Stimulated activated CD4-positive, alpha-beta T cell treated with anti-CD3 and anti-CD28 coated beads, Interleukin-15, amount 100 ng/mL, for 24 hours (primary cell): ENCODE measurements at places on chromosomes 1 and 21.
A peak's percentile ranks its signal among the peaks of the same experiment; 100 is the strongest.

GRCh38 chr1:89870998-89871397 lies 50.2 kb downstream of the LRRC8D start:
- DNase-seq: no peak

GRCh38 chr1:168848051-168848450 lies 119.0 kb upstream of the DPT start:
- DNase-seq: no peak

DNA sequence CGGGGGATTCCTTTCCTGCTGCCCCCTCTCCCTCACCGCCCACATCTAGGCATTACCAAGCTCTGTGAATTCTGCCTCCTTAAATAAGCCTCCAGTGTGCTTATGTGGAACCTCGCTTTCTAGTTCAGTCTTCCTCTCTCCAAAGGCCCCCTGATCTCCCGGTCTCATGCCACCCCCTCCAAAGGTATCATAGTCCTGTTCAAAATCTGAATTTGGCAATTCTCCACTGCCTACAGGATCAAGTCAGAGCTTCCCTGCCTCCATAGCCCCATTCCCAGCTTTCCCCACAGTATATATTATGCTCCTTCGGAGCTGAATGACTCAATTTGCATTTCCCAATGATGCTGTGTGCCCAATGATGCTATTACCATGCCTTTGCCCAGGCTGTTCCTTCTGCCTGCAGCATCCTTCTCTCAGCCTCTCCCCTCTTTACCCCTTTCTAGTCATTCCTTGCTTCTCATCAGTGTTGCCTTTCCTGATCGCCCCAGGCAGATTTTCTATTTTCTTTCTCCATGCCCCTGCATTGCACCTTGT lies 1.7 kb downstream of the AZIN2 start:
- no peak for DNase-seq

- no peak for DNase-seq
Measured at GRCh38 chr1:209531006-209531405, 52.5 kb upstream of the CAMK1G start.

- DNase-seq: no peak
Measured at GRCh38 chr1:64705591-64705990, 39.3 kb upstream of the RAVER2 start.

- peak; percentile 88 for DNase-seq
Measured at GRCh38 chr1:154998818-154999570, 3.6 kb upstream of the ZBTB7B start.

- DNase-seq: no peak
Measured at GRCh38 chr1:219144658-219145315, 28.9 kb upstream of the LYPLAL1 start.

- no peak for DNase-seq
Measured at GRCh38 chr21:37595944-37596343, 229.4 kb downstream of the DYRK1A start.

- DNase-seq: no peak
Measured at GRCh38 chr1:162327788-162328165, 48.9 kb downstream of the SPATA46 start.

- DNase-seq: peak; percentile 34
Measured at GRCh38 chr1:156866249-156866909, 5.7 kb downstream of the NTRK1 start.

DNA sequence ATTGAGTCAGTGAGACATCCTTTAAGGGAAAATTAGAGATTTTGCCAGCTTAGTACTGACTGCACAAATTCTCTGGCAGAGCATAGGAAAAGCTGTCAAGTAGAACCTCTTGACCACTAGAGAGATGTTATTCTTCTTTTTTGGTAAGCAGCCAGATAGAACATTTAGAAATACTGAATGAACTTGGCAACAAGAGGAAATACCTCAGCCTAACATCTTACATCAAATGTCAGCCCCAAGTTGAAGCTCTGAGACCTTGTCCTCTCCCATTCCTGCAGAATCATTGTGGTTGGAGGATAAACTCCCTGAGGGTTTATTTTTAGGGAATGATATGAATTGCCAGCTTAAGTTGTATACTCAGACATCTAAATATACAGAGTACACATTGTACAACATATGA lies 53.5 kb downstream of the MIGA1 start:
- DNase-seq: no peak

- no peak for DNase-seq
Measured at GRCh38 chr21:37204580-37204979, 62.6 kb downstream of the VPS26C start.

GRCh38 chr1:119324198-119324597 lies 44.4 kb upstream of the HAO2 start:
- no peak for DNase-seq

GRCh38 chr1:61441723-61442262 lies 283.1 kb downstream of the TM2D1 start:
- DNase-seq: no peak

GRCh38 chr1:195591917-195592672 lies 1016.1 kb downstream of the KCNT2 start:
- DNase-seq: no peak

GRCh38 chr1:173554541-173555250 lies 48.2 kb downstream of the SLC9C2 start:
- no peak for DNase-seq

GRCh38 chr1:52427152-52427551 lies 22.8 kb downstream of the PRPF38A start:
- no peak for DNase-seq

GRCh38 chr1:6188466-6188865 lies 8.3 kb upstream of the CHD5 start:
- DNase-seq: no peak

- DNase-seq: no peak
Measured at GRCh38 chr1:203284411-203285123, 20.8 kb upstream of the BTG2 start.

GRCh38 chr1:44212355-44213221 lies 683 bp upstream of the DMAP1 start:
- peak; percentile 49 for DNase-seq

GRCh38 chr1:207787776-207788175 lies 35.9 kb downstream of the CD46 start:
- DNase-seq: no peak

DNA sequence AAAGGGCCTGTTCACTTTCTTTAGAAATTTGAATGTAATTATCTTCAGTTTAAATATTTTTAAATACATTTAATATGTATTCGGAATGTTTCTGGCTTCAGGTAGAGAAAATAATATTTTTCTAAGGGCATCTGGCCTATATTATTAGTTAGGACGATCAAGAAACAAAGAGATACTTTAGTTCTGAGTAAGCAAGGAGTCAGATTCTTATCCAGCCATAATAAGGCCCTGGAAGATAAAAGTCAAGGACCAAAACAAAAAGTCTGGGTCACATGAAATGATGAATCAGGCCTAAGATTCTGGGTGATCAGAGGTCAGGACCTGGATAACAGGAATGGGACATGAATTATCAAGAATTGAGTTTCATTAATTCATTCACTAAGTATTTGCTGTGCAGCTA lies 6.3 kb downstream of the PHC2 start:
- no peak for DNase-seq

GRCh38 chr21:34808569-34809204 lies 139.9 kb downstream of the CLIC6 start:
- no peak for DNase-seq

- no peak for DNase-seq
Measured at GRCh38 chr1:2877391-2877790, 75.9 kb upstream of the TTC34 start.

GRCh38 chr1:87799451-87799850 lies 470.8 kb downstream of the LMO4 start:
- DNase-seq: no peak

GRCh38 chr1:194717334-194717733 lies 1530.9 kb upstream of the B3GALT2 start:
- no peak for DNase-seq

DNA sequence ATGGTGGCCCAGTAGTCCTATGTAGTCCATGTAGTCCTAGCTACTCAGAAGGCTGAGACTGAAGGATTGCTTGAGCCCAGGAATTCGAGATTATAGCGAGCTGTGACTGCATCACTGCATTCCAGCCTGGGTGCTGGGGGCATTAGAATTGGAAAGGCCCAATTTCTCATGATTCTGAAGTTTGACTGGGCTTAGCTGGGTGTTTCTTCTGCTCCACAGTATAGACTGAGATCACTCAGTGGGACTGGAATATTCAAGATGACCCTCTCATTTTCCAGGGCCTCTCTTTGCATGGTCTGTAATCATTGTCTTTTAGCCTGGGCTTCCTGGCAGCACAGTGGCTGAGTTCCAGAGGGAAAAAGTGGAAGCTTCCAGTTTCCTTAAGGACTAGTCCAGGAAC lies 26.2 kb downstream of the MROH7 start:
- no peak for DNase-seq

GRCh38 chr1:233357595-233358397 lies 30.3 kb downstream of the MAP3K21 start:
- peak; percentile 49 for DNase-seq

DNA sequence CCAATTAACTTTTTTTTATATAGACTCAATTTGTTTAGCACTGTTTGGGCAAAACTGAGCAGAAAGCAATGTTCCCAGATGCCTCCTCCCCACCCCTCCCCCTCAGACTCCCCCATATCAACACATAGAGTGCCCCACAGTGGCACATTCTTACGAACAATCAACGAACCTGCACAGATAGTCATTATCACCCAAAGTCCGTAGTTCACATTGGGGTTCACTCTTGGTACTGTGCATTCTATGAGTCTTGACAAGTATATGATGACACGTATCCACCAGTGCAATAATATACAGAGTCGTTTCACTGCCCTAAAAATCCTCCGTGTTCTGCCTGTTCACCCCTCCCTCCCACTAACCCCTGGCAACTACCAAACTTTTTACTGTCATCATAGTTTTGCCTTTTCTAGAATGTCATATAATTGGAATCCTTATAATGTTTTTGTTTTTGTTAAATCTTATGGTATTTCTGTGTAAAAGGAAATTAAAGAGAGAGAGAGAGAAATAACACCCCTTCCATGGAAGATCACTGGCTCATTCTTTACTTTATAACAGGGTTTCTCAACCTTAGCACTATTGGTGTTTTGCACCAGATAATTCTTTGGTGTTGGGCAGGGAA lies 37.2 kb upstream of the HNRNPU start:
- DNase-seq: no peak

GRCh38 chr1:159993911-159994310 lies 37.9 kb downstream of the PIGM start:
- no peak for DNase-seq

- no peak for DNase-seq
Measured at GRCh38 chr1:224689374-224689773, 73.3 kb downstream of the CNIH3 start.

DNA sequence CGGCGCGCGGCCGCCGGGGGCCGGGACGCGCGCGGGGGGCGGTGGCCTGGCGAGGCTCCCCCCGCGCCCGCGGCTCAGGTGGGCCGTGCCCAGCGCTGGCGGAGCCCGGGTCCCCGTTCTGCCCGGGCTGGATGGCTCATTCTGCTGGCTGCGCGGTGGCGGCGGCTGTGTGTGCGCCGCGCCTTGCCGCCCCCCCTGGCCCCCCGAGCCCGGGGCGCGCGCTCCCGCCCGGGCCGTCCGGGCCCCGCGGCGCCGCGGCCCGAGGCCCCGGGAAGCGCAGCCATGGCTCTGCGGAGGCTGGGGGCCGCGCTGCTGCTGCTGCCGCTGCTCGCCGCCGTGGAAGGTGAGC lies at the start of gene EPHB2:
Gene EPHB2, plus strand, starts transcription at position 139 of the 349 bp plus-strand sequence. Its CDS starts 144 bp downstream, at position 283.
- peak; percentile 52 for DNase-seq

- no peak for DNase-seq
Measured at GRCh38 chr21:26067836-26068594, 102.6 kb downstream of the APP start.

DNA sequence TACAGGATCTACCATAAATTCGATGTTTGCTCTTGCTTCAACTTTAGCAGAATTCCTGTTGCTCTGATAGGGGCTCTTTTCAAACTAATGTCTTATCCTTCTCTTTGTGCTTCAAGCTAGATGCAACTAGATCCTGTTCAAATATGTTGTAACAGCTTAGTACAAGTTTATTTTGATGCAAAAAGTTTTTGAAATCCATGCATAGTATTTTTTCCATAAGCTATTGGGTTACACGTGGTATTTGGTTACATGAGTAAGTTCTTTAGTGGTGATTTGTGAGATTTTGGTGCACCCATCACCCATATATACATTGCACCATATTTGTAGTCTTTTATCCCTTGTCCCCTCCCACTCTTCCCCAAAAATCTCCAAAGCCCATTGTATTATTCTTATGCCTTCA lies 907.7 kb downstream of the LTN1 start:
- no peak for DNase-seq

GRCh38 chr1:7912145-7912544 lies 28.5 kb downstream of the TNFRSF9 start:
- DNase-seq: no peak

- DNase-seq: no peak
Measured at GRCh38 chr1:204296431-204296988, 63.2 kb downstream of the PLEKHA6 start.

DNA sequence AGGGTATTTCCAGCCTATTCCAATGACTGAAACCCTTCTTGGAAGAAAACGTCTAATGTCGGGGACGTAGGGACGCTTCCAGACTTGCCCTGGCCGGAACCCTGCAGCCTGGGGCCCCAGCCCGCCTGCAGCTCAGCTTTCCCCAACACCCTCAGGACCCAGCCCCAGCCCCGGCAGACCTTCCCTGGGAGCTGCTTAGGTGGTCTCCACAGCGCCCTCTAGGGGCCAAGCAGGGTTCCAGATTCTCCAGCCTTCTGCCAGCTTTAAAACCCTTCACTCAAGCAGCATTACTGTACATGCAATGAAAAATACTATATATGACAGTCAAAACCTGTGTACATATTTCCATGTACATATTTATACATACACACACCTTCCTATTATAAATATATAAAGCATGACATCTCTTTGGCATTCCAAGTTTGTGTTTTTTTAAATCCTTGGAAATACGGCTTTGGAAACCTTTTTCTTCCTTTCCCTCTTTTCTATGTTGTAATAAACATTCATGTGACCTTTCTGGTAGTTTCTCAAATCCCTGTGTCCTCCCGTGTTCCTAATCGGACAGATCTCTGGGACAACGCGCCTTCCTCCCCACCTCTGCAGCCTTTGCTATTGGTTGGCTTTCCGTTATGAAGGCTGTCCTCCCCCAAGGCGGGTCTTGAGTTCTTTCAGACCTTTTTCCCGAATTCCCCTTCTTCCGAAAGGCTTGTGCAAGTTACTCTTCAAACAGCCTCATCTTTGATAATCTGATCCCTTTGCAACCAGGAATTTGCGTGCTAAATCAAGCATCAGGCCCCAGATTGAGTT lies 60.3 kb downstream of the STUM start:
- DNase-seq: peak; percentile 78

- DNase-seq: no peak
Measured at GRCh38 chr21:36384885-36385232, 333 bp upstream of the CHAF1B start.

DNA sequence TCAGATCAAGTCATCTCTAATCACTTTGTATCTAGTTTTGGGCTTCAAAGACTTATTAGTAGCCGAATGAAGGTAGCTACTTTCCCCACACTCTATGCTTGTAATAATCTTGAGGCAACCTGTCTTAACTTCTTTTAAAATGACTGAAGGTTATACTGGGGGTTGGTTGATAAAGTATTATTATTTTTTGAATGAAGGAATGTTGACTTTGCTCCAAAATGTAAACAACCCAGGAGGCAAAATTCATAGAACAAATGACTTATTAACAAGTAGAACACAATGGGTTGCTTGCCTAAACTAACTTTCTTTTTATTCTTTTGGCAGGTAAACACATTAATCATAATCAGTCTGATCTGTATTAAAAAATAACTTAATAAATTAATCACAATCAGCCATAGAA lies 440.0 kb downstream of the USP25 start:
- no peak for DNase-seq

GRCh38 chr1:15299179-15299578 lies 52.2 kb downstream of the FHAD1 start:
- no peak for DNase-seq
